ENCODE measurements at places on chromosomes 1 and 21.

DNA sequence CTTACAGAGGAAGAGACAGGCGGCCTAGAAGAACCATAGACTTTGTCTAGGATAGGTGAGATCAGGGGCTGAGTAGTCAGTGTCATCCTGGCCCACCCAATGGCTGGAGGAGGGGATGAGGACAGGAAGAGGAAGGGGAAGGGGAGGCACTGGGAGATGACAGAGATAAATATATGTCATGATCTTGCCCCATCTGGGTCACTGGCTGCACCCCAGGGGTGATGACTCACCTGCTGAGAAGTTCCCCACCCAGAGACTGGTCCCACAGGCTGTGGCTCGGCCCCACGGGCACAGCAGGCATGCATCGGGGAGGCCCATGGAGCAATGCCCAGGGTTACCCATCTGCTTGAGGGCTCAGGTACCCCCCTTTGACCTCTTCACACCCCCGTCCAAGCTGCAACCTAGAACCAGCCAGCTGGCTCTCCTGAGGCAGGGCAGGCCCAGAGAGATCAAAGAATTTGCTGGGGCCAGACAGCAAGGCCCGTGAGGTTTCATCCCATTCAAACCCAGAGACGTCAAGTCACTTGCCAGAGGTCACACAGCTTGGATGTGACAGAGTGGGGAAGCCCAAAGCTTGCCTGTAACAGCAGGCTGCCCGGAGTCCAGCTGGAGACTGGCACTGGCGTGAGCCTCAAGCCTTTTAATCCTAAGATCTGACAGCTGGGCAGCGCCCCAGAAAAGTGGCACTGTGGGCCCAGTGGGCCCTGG lies 34.7 kb upstream of the CASZ1 start:
- DNase-seq = peak; percentile 19

DNA sequence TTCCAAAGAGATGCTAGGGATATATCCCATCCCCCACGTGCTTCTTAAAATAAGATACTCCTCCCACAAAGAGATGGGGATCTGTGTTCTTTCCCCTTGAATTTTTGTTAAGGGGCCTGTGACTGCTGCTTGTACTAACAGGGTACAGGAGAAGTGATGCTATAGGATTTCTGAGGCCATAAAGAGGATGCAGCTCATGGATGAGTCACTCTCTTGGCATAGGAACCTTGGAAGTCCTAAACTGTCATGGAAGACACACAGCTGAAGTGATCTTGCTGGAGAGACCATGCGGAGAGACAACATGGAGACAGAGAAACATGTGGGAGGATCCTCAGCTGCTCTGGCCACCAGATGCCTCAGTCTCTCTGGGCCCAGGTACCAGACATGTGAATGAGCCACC lies 157.2 kb downstream of the S1PR1 start:
- peak; percentile 4 for DNase-seq

DNA sequence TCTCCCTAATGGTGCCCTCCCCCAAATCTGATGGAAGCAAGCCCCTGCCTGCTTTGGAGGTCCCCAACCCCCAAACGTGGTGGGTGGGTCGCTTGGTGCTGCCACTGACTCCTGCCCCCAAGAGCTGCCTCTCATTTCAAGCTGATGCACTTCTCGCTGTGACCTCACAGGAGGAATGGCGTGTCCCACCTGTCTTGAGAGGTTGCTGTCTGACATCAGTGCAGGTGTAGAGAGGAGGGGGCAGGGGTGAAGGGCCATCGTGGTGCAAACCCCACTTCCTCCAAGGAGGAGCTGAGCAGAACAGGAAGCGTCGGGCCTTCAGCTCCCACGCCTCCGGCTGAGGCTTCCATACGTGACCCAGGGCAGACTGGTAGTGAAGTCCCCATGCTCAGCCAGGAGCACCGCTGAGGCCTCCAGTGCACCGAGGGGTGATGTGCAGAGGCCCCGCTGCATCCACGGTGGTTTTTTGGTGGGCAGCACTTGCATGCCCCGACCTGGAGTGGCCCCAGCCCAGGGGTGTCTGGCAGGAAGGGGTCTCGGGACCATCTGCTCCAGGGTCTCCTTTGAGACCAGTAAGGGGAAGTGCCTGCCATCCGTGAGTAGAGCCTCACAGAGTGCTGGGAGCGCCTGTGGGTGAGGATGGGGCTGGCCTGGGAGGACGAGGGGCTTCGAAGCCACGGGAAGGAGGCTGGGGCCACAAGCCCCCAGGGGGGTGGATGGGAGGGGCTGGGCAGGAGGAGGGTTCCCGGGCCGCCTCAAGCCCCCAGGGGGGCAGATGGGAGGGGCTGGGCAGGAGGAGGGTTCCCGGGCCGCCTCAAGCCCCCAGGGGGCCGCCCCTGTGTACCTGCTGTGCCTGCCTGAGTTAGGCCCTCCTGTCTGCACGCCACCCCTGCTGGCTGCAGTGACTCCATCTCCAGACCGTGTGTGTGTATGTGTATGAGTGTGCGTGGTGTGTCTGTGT lies 39.8 kb downstream of the WDR4 start:
- no peak for DNase-seq

GRCh38 chr1:244749230-244750016 lies 86.0 kb upstream of the COX20 start:
- DNase-seq = no peak

DNA sequence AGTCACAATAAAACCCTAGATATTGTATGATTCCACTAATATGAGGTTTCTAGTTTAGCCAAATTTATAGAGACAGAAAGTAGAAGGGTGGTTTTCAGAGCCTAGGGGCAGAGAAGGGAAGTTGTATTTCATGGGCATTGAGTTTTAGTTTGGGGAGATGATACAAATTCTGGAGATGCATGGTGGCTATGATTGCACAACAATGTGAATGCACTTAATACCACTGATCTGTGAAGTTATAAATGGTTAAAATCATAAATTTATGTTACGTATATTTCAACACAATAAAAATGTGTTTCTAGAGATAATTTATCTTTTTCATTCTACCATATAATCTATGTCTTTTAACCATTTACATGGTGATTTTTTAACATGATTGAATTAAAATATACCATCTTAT lies 779.3 kb upstream of the BRINP3 start:
- no peak for DNase-seq

DNA sequence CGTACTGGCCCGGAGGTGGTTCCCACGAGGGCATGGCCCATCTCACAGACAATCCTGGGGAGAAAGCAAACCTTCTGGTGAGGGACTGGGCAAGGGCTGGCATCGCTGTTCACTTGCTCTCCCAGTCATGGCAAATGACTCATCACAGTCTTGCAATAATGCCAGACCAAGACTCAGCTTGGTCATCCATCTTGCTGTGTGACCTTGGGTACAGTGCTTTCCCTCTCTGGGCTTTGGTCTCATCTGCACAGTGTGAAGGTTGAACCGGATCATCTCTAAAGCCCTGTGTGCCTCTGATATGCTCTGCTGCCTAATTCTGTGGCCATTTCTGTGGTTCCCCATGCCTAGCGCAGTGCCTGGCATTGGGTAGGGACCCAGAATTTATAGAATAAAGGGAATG lies 143.6 kb upstream of the CD34 start:
- no peak for DNase-seq

DNA sequence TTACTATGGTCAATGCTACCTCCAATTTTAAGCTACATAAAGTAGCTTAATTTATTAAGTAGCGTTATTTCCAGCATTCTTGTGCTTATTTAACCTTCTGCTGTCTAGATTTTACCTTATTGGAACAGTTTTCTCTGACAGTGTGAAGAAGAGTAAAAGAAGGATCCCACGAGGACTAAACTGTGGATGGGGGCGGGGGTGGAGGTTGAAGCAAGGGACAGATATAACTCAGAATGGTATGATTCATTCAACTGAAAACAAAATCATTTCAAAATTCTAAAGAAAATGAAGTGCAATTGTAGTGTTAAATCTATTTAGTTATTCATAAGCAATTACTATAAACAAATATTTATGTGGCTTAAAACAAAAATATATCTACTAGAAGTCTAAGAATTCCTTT lies 11.5 kb upstream of the VAV3 start:
- no peak for DNase-seq

DNA sequence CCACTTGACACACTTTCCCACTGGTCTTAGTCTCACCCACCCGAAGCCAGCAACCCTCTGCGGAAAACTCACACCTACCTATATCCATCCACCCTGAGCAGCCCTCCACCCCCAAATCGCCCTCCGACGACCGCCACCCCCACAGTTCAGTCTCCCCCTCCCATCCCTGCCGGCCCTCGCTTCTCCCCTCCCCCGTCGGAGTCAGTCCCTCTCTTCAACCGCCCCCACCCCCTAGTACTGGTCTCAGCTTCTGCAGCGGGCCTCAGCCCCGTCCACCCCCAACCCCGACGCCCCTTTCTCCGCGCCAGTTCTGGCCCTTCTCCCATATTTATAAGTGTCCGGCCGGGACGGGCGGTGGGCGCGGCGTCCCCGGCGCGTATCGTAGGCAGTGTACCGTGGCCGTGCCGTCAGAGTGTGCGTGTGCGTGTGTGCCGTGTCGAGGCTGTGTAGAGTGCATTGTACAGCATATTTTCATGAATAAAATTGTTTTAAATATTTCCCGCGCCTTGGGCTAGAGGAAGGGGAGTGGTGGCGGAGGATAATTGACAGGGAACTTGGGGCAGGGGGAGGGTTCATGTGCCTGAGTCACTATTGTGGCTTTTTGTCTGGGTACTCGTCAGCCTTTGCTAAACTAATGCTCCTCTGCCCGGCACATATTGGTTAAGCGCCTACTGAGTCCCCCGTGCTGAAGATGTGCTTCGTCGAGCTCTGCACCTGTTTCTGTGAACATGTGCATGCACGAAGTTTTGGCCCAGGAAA lies 22.0 kb downstream of the FOXO6 start:
- peak; percentile 52 for DNase-seq

DNA sequence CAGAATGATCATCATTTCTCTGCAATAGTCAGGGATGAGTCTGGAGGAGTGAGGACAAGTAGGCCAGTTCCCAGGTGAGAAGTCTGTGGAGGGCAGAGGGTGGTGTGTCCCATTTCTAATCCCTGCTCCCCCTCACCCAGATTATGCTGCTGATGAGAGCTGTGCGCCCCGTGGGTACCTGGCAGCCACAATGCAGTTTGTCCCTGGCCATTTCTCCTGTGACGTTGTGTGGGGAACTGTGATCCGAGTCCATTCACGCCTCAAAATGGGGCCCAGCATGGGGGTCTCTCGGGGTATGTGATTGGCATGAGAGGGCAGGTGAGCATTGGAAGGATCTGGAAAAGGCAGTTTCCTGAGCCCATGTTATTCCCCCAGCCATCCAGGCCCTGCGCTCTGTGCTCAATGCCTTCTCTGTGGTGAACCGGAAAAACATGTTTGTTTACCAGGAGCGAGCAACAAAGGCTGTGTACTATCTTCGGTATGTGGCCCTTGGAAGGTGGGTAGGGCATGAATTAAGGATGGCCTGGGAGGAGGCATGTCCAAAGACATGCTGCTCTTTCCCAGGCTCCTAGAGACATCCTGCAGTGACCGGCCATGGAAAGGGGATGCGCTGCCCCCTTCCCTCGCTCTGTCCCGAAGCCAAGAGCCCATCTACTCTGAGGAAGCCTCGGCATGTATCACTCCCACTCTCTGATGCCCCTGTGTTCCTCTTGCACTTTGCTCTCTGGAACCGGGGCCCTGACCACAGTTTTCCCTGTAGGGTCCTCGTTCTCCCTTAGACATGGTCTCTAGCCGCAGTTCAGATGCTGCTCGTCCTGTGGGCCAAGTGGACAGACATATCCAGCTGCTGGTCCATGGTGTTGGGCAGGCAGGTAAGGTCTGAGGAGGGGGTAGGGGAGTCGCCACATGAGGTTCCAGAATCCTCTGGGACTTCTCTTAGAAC lies 16.4 kb downstream of the HYI start:
- no peak for DNase-seq

DNA sequence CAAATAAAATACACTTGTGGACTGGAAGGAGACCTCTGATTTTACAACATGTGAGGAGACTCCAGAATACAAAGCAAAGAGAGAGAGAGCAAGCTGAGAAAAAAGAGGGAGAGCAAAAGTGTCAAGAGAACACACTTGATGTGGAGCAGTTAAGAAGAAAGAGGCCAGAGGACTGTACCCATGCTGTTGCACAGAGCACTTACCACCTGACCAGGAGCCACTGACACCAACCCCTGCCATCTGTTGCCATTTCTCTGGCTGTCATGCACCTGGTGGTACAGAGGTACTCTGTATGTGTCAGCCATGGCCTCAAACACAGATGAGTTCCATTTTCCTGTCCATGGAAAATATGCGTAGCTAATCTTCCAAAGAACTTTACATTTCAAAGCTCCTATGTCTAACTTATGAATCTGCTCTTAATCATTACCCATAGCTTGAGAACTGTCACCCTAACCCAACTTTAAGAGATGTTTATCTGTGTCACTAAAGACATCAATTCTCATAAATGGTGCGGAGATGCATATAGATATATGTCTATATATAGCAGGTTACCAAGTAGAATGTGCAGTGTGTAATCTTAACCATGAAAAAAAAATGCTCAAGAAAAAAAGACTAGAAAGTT lies 32.8 kb upstream of the ABCD3 start:
- no peak for DNase-seq

- peak; percentile 31 for DNase-seq
Measured at GRCh38 chr1:232018231-232019025, 391.8 kb downstream of the DISC1 start.

- no peak for DNase-seq
Measured at GRCh38 chr1:18606443-18607288, 24.0 kb upstream of the PAX7 start.

DNA sequence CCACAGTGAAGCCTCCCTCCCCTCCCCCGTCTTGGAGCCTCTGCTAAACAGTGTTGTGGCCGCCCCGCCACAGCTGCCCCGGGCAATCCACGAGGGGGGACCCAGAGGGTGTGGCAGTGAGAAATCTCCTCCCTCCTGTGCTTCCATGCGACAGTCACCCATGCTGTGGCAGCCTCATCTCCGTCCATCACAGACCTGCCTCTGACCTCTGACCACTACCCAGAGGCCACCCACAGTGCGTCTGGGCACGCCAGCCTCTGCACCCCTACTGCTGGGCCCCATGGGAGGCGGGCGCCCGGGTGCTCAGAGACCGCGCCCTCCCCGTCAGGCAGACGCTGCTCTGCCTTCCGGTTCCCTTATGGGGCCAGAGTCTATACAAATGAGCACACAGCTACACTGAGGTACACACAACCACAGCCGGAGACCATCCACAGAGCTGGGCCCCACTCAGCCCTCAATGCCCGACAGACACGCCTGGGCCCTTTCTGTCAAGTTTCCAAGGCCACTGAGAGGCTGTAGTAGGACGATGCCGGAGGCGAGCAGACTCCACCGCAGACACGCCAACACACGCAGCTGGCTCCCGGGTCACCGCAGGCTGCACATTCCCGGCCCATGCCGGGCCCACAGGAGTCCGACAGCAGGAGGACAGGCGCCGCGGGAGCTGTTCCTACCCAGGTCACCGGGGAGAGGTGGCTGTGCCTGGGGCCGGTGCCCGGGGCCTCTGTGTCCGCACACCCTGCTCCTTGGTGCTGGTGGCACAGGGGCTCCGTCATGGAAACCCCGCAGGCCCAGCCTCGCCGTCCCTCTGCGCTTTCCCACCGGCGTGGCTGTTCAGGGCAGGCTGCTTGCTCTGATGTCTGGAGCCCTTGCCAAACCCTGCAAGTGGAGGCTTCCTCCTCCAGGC lies 23.9 kb upstream of the TMEM52 start:
- no peak for DNase-seq

- DNase-seq = no peak
Measured at GRCh38 chr1:109654519-109654918, 1.4 kb upstream of the GSTM4 start.
